Glutamatergic neuron (in vitro differentiated cells): ENCODE measurements at places on chromosomes 6 and 20. TPM values are rescaled to one million over a fixed set of nuclear protein-coding genes. Genes with fewer than 3 reads are reported as not detected.

The SIRPA gene
- 0.34 TPM for total RNA-seq

The CHRNA4 gene
- 165 TPM for total RNA-seq

DNA sequence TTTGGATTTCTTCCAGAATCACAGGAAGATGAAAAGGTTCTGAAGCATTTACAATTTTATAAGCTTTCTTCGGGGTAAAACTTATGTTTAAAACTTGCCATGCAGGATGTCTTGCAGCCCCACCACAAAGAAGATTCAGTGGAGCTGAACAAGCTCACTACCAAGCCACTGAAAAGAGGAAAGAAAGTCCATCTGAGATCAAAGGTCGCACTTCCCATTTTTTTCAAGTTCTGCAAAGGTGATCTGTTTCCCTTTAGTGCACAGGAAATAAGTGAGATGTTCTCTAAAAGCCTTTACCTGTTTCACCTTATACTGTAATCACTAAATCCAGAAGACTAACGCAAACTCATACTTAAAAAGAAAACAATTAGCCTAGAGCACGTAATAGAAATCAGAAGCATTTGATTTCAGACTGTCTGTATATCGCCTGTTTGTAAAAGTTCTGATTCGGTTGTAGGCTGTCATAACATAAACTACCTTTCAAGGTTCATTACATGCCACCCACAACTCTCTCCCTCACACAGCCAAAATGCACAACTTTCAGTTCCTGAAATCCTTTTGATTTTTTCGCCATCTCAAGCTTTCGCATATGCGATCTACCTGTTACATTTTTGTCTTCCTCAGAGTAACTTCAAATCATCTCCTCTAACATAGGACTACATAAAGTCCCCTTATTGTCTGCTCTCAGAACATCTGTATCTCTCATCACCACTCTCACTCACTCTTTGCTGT is 1.8 kb downstream of the ECHDC1 start:
- no peak for DNase-seq
- H3K36me3 ChIP-seq, result no peaks in the 10 kb centered on the region
- no peaks in the 10 kb centered on the region for H3K4me1 ChIP-seq
- peak overlapping the region; percentile 13 for H3K4me3 ChIP-seq
- no peak overlapping the region for H3K27ac ChIP-seq

GRCh38 chr20:47118641-47119040 is 224.0 kb downstream of the EYA2 start:
- peaks cover 2% of the 10 kb centered on the region for H3K27me3 ChIP-seq
- H3K27ac ChIP-seq, result no peak overlapping the region
- peaks cover 24% of the 10 kb centered on the region for H3K4me1 ChIP-seq

DNA sequence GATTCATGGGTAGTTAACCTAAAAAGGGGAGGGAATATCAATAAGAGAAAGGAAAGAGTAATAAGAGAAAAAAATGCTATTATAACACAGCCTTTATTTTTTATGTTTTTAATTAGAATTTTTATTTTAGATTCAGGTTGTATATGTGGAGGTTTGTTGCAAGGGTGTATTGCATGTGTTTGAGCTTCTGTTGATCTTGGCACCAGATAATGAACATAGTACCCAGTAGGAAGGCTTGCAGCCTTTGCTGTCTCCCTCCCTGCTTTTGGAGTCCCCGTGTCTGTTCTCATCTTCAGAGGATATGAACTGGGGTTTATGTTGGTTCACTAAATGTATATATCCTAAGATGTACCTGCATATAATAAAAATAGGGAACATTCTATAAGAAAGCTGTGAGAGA is 250.0 kb downstream of the UST start:
- H3K27me3 ChIP-seq, result no peaks in the 10 kb centered on the region
- H3K4me1 ChIP-seq, result no peaks in the 10 kb centered on the region
- no peak overlapping the region for H3K27ac ChIP-seq
- DNase-seq, result no peak
- H3K4me3 ChIP-seq, result no peak overlapping the region

DNA sequence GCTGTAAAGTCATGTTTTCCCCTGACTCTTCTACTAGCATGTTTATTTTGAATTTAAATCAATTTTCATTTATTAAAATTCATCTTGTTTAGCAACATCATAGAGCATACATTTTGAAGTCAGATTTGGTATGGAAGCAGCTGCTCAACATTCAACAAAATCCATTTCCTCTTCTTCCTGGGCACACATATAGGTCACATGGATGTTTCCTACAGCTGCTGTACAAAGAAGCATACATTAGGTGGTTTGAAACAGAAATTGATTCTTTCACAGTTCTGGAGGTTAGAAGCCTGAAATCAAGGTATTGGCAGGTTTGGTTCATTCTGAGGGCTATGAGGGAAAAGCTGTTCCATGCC is 495.2 kb downstream of the RFPL4B start:
- no peak overlapping the region for H3K4me3 ChIP-seq
- H3K27me3 ChIP-seq, result no peaks in the 10 kb centered on the region
- no peak for DNase-seq
- H3K36me3 ChIP-seq, result no peaks in the 10 kb centered on the region
- no peak overlapping the region for H3K27ac ChIP-seq

GRCh38 chr6:156345700-156346099 is 431.5 kb upstream of the ARID1B start:
- H3K4me3 ChIP-seq, result no peak overlapping the region
- no peaks in the 10 kb centered on the region for H3K27me3 ChIP-seq
- no peak overlapping the region for H3K27ac ChIP-seq
- no peaks in the 10 kb centered on the region for H3K36me3 ChIP-seq
- no peaks in the 10 kb centered on the region for H3K4me1 ChIP-seq
